ENCODE measurements at places on chromosomes 2 and 18.

- DNase-seq: no peak
Measured at GRCh38 chr2:136957044-136957443, 191.7 kb downstream of the THSD7B start.

- DNase-seq: no peak
Measured at GRCh38 chr2:46167924-46168323, 129.3 kb upstream of the EPAS1 start.

DNA sequence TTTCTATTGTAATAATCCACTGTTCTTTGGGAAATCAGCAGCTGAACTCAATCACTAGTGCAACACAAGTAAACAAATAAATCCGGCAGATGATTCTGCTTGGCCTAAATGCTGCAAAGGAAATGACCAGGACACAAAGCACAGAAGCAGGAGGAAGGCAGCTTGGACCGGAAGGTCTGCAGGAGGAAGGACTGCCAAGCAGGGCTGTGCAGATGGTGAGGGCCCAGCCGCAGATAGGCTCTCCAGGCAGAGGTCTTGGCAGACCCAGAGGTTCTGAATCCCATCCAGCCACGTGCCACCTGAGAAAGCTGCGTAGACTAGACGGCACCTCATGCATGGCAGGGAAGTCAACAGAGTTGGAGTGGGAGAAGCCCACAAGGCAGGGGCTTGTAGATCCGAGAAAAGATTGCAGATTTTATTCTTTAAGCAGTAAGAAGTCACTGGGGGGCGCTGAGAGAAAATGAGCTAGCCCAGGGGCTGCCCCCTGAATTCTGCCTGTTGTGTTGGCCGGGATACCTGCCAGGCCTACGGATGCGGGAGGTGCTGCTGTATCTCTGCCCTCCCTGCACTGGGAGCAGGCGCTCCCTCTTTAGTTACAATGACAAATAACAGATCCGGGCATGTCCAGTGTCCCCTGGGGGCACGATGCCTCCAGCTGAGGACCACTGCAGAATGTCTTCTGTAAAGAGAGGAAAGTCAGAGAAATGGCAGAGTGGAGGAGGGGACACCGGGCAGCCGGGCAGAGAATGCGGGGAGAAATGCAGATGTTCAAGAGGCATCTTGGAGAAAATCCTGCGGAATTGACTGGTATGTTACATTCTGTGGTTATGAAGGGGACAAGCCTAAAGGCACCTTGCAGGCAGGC lies 153.5 kb downstream of the PXDN start:
- no peak for DNase-seq

DNA sequence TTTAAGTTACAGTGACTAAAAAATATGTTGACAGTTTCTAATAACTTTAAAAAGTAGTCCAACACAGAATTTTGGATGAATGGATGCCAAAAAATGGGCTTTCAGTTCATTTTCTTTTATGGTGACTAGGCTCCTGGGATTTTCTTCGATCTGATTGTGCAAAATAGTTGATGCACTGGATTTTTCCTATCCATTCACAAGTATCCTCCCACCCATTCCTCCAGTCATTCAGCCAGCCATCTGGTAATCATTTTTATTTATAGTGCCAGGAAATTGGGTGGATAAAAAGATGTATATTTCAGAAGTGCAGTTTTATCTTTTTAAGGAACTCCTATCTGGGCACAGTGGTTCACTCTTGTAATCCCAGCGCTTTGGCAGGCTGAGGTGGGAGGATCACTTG lies 175.1 kb downstream of the PTPRM start:
- no peak for DNase-seq

DNA sequence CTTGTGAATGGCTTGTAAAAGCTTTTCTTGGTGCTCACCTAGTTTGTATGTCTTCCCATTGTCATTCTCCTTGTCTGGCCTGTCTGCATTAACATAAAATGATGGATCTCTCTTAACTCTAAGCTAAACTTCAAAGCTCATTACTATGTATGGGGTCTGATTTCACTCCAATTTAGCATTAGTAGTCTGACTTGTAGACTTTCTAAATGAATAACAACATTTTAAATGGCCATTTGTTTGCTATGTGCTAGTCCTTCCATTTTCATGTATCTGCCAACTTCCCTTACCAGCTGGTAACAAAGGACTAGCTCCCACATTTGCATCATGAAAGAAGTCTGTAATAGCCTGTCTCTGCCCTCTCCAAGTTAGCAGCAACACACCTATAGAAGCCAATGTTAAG lies 324.2 kb upstream of the RGPD4 start:
- DNase-seq: no peak

GRCh38 chr18:76399613-76400391 lies 95.2 kb downstream of the ZNF516 start:
- no peak for DNase-seq

DNA sequence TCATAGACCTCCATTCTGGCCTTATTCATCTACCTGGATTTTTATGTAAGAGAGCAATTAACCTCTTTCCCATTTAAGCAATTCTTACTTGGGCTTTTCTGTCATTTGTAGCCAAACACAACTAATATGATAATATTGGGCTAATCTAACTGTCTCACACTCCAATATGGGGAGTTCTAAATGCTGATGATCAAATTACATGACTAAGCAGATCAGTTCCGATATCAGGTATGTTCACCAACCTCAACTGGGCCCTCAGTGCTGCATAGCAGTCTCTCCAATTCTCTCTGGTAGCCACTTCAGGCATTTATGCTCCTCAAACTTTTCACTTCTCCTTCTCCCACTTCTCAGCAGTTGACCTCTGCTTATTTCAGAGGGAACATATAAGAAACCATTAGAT lies 61.0 kb upstream of the VPS54 start:
- no peak for DNase-seq

DNA sequence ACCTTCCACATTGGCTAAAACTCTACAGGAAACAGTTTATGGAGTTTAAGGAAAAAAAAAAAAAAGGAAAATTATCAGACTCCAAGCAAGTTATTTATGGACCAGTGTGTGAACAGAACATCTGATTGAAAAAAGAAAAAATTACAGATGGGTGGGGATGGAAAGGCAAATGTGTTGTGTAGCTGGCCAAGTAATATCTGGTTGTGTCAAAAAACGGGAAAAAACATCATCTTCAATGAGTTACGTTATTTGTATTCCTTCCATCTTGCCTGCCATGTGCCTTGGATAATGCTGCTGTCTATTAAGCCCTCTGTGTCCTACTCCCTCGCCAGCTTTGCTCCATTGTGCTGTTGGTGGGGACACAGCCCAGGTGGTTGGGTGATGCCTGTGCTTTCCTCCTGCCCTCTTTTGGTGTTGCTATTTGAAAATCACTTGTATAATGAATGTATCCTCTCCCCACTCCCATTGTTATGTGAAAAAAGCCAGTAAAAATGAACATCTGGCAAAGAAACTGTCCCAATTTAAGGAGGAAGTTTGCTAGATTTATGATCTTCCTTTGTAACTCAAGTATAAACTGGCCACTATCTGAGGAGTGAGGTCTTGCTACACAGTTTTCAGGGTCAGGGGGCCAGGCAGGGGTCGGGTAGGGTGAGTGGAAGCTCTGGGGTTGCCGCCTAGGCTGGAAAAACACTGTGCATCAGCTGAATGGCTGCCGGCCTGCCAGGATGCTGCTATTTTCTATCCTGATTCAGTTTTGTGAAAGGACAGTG lies 155.9 kb downstream of the FMNL2 start:
- DNase-seq: no peak

GRCh38 chr2:149562324-149562723 lies 25.3 kb downstream of the MMADHC start:
- DNase-seq: no peak

DNA sequence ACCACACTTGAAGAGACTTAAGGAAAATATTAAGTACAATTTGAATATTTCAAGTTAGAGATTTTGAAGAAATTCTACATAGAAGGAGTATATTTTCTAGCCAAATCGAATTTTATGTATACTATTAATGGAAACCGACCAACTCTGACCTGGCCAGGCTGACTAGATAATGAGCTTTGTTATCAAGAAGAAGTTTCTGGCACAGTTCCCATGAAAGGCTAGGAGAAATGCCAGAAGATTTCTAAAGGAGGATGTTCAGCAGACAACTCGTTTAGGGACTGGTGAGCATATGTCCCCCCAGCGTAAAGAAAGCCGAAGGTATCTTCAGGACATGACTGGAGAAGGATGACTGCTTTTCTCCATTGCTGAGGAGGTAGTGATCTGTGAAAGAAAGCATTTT lies 127.3 kb downstream of the DIS3L2 start:
- DNase-seq: no peak

GRCh38 chr18:74745633-74746403 lies 148.1 kb downstream of the ZNF407 start:
- peak; percentile 6 for DNase-seq

DNA sequence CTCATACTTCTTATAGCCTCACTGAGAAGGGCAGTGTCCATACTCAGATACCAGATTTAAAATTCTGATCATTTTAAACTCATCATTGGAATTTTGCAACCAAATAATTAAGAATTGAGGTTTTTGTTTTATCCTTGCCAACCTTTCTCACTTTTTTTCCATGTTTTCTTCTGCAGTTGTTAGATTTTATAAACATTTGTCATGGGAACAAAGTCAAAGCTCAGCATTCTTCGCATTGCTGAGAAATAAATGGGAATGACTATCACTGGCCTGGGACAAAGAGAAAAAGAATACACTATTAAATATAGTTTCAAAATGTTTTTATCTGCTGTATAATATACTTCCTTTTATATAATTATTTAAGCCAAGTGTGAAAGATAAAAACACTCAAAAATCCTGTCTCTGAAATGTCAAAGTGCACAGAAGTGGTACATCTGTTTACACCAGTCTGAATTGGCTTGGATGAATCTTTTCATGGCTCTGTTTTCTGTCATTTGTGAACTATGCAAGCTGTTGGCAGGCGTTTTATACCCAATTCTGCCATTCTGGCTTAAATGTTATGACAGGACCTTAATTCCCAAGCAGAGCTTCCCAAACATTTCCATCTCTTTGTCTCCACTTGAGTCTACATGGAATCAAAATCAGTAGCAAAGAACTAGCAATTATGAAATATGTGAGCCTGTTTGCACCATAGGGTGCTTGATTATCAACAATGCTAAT lies 249.3 kb upstream of the SYT4 start:
- no peak for DNase-seq

GRCh38 chr18:12637901-12638643 lies 19.8 kb downstream of the SPIRE1 start:
- peak; percentile 33 for DNase-seq

DNA sequence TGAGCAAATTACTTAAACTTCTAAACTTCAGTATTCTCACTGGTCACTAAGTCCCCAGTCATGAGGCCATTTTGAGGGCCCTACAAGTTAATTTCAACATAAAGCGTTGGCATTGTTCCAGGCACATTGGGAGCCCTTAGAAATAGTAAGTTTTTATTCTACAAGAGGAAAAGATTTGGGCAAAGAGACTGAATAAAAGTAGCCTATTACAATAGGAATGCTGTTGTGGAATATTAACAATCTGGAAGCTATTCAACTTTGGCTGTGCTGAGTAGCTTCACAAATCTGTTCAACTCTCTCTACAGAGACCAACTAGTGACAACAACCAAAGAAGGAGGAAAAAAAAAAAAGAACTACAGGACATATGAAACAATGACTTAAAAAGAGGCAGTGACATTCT lies 1287.5 kb upstream of the NXPH2 start:
- no peak for DNase-seq

GRCh38 chr2:199668645-199669044 lies 182.3 kb downstream of the FTCDNL1 start:
- DNase-seq: no peak

- DNase-seq: no peak
Measured at GRCh38 chr2:71796174-71796593, 342.8 kb downstream of the DYSF start.

- DNase-seq: no peak
Measured at GRCh38 chr2:231549446-231550239, 19.4 kb upstream of the NMUR1 start.

DNA sequence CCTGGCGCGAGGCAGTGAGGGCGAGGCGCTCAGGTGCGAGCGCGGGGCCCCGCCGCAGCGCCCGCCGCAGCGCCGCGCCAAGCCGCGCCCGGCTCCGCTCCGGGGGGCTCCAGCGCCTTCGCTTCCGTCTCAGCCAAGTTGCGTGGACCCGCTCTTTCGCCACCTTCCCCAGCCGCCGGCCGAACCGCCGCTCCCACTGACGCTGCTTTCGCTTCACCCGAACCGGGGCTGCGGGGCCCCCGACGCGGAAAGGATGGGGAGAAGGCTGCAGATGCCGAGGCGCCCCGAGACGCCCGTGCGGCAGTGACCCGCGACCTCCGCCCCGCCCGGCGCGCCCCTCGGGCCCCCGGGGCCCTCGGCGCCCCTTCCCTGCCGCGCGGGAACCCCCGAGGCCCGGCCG lies 328 bp upstream of the INHBB start:
- DNase-seq: no peak

DNA sequence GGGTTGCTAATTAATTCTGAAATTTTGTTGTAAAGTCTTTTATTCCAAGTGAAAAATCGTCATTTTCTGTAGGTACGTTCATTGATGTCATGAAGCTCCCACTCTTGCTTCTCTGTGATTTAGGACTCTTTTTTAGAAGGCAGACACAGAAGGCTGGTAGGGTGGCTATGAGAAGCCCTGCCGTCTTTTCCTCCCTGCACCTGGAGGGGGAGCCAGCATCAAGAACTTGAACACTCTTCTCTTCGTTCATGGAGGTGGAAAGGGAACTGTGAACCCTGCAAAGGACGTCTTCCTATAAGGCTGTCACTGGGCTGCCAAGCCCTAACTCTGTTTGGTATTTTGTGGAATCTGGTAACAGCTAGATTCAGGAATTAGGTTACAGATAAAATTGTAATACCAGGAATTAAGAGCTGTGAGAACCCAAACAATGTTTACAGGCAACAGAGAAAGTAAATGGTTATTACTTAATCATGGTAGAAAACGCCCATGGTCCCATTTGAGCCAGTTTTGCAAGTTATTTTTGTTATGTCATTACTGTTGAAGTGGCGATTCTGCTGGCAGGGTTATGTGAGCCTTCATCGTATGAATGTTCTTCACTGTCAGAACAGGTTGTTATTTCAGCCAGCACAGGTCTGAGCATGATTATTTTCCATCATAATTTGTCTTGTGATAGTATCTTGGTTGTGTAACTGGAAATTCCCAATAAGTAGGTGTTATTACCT lies 112.2 kb downstream of the OSBPL6 start:
- peak; percentile 10 for DNase-seq

- DNase-seq: no peak
Measured at GRCh38 chr2:43068041-43068533, 158.3 kb downstream of the ZFP36L2 start.

DNA sequence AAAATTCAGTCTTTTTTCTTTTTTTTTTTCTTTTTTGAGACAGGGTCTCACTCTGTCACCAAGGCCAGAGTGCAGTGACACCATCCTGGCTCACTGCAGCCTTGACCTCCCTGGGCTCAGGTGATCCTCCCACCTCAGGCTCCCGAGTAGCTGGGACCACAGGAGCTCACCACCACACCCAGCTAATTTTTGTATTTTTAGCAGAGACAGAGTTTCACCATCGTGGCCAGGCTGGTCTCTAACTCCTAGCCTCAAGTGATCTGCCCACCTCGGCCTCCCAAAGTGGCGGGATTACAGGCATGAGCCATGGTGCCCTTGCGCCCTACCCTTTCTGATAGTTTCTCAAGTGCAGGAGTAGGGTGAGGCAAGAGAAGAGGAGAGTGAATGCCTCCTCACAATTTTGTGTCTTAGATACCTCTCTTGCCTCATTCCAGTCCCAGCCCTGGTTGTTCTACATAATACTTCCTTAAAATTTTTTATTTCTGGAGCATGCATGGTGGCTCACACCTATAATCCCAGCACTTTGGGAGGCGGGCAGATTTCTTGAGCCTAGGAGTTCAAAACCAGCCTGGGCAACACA lies 68.2 kb upstream of the CAB39 start:
- DNase-seq: no peak
